ENCODE measurements at places on chromosomes 1 and 21. TPM values are rescaled to one million over a fixed set of nuclear protein-coding genes. Genes with fewer than 3 reads are reported as not detected.

DNA sequence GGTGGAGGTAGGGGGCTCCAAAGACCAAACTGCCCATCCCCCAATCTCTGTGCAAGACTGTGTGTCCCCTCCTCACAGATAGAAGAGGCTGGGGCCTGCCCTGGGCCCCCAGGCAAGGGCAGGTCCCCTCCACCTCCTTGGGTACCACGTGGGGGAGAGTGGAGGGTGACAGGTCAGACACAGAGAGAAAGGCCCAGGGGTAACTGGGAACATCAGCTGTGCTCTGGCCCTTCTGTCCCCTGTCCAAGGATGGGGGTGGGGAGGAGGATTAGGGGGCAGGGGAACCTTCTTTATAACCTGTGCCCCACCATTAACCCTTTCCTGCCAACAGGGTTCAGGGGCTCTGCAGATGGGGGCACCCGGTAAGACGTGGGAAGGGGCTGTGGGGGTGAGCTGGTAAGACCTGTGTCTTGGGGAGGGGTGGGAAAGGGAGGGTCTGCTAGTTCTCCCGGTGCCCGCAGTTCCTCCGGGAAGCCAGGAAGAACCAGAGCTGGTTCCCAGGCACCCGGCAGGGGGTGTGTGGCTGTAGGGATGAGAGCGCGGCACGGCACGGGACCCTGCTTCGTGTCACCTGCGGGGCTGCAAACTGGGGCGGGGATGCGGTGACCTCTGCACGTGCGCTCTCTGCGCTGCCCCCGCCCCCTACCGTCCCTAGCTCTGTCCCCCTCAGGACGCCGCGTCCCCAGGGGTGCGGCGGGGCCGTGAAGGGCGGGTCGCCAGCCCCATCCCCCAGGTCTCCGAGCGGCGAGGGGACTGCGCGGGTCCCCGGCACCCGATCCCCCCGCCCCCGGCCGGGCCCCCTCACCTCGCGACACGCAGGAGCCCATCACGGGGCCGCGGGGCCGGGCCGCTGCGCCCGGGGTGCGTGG is 601 bp downstream of the FAM131C start:
- DNase-seq, result no peak

GRCh38 chr1:66374148-66374547 is 159.8 kb upstream of the SGIP1 start:
- DNase-seq, result no peak

- no peak for DNase-seq
These were observed 75.5 kb downstream of the PSMG1 start for GRCh38 chr21:39107739-39108138.

DNA sequence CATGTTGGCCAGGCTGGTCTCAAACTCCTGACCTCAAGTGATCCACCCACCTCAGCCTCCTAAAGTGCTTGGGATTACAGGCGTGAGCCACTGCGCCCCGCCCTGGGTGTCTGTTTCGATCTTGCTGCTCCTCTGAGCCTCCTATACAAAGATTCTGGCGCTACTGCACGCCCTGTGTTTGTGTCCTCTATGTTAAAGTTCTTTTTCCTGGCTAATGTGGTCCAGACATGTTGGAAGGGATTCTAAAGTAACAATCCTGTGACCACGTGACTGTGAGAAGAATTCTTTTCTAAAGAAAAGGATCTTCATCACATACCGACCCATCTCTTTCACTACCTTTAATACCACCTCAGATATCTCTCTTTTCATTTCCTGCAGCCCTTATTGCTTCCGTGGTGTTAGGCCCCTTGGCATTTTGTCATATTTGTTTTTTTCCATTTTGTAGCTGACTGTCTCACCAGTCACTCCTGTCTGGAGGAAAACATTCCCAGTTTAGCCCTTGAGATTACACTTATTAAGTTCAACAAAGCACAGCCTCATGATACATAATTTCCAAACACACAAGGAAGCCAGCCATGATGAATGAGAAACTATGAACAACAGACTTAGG is 27.2 kb upstream of the ENO1 start:
- no peak for DNase-seq

- no peak for DNase-seq
These were observed 155.9 kb downstream of the SLC30A10 start for GRCh38 chr1:219772265-219773036.

- DNase-seq, result no peak
These were observed 309.5 kb downstream of the ASTN1 start for GRCh38 chr1:176854758-176855745.

DNA sequence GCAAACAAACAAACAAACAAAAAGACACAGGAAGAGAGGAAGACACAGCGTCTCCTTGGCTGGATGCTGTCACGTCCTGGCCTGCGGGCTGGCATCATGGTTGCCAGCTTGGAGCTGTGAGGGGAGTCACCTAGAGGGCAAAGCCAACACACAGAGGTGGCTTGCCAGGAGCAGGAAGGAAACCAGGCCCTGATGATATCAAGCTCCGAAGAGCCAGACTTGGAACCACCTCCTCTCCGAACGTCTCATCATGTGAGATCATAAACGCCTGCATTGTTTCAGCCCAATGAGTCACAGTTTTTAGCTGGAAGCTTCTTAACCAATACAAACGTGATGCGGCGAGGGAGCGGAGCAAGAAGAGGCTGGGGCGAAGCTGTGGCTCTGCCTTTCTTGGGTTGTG is 8.7 kb downstream of the PLA2G2D start:
- DNase-seq, result no peak

GRCh38 chr21:34338226-34338625 is 25.6 kb upstream of the KCNE2 start:
- no peak for DNase-seq

DNA sequence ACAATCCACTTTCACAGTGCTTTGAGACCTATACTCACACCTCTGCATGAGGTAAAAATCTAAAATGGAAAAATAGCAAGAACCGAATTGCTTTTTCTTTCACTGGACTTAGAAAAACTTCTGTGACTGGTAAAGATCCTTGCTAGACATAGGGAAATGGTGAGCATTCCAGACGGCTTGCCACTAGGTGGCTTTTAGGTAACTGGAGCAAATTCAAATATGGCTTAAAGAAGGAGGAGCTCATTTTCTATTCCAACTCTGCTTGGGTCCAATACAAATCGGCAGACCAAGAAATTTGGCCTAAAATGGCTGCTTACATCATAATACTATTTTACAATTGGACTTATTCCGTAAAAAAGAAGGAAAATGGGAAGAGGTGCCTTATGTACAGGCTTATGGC is 977.9 kb downstream of the ADGRL2 start:
- no peak for DNase-seq

- no peak for DNase-seq
These were observed 35.7 kb downstream of the WNT3A start for GRCh38 chr1:228042508-228042907.

DNA sequence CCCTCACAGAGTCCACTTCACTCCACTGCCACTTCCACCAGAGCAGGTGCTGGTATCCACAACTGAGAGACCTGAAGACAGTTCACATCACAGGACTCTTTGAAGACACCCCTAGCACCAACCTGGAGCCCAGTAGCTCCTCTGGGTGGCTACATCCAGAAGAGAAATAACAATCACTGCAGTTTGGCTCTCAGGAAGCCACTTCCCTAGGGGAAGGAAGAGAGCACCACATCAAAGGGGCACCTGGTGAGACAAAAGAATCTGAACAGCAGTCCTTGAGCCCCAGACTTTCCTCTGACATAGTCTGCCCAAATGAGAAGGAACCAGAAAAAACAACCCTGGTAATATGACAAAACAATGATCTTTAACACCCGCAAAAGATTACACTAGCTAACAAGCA is 113.2 kb downstream of the TENT5C start:
- no peak for DNase-seq

BARHL2 gene
- not detected for total RNA-seq

SLC1A7 gene
- not detected for total RNA-seq

GREM2 gene
- 0.45 TPM for total RNA-seq

CCDC181 gene
- total RNA-seq, result not detected

CHAF1B gene
- total RNA-seq, result 5.7 TPM

IGSF21 gene
- 0.26 TPM for total RNA-seq

HSD3B2 gene
- total RNA-seq, result not detected

All from esophagus squamous epithelium (tissue), 5 donors.